Thyroid gland (tissue), 4 donors: ENCODE measurements at places on chromosomes 7 and 10.

GRCh38 chr7:54725255-54725654, 33.8 kb downstream of the SEC61G start:
- H3K4me1 ChIP-seq, result no peaks in the 10 kb centered on the region
- no peak overlapping the region for H3K4me3 ChIP-seq
- no peak for DNase-seq
- no peak overlapping the region for H3K27ac ChIP-seq

- no peaks in the 10 kb centered on the region for H3K36me3 ChIP-seq
- no peaks in the 10 kb centered on the region for H3K27me3 ChIP-seq
- DNase-seq, result no peak
- no peaks in the 10 kb centered on the region for H3K4me1 ChIP-seq
- H3K27ac ChIP-seq, result no peak overlapping the region
These were observed 408.7 kb downstream of the REEP3 start for GRCh38 chr10:63929831-63930467.

DNA sequence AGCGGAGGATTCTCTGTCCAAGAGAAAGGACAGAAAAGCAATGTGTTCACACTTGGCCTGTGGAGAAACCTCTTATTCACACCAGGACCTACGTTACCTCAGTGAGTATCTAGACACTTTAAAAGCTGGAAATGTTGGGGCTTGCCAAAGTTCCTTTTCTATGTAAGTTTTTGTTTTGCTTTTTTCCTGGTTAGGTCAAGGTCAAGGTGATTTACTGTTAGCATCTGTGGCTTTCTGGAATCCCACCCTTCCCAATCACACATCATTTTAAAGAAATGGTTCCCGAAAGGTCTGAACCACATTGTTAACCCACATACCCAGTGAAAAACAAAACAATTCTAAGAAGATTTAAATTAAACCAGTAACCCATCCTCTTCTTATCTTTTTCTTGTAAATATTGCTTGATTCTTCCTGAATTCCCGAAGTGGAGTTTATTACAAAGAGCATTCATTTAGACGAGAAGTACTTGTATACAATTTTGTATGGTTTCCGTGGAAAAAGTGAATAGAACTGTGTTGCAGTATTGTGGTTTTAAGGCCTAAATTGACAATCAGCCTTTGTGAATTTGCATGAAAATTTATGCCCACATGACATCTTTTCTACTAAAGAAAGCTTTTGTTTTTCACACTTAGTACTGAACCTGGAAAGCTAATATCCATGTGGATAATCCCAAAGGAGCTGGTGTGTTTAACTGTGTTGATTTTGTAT, 827.0 kb upstream of the IGFBP3 start:
- no peak overlapping the region for H3K4me3 ChIP-seq
- no peak overlapping the region for H3K27ac ChIP-seq
- no peak for DNase-seq
- no peaks in the 10 kb centered on the region for H3K27me3 ChIP-seq
- no peaks in the 10 kb centered on the region for H3K36me3 ChIP-seq

DNA sequence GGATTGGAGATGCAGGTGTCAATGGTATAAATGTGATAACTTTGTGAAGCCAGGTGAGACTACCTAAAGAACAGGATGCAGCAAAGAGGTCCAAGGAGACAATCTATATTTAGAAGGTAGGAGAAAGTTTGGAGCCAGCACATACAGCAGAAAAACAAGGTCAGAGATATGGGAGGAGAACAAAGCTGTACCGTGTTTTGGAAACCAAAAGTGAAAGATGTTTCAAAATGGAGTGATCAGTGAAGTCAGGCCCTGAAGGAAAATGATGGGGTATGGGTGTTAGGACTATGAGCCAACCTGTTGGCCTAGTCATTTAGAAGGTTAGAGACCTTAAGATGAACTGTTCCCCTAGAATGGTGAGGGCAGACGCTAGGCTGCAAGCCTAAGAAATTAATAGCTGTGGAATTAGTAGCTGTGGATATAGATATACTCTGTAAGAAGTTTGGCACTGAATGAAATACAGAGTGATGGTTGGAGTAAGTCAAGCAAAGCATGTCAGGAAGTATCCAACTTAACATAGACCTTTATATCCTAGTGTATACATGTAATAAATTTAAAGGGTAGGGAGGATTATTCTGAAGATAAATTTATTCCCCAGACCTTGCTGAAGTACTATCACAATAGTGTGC, 149.8 kb upstream of the WNT16 start:
- H3K4me1 ChIP-seq, result no peaks in the 10 kb centered on the region
- H3K27ac ChIP-seq, result no peak overlapping the region
- H3K4me3 ChIP-seq, result no peak overlapping the region
- H3K27me3 ChIP-seq, result no peaks in the 10 kb centered on the region
- H3K36me3 ChIP-seq, result no peaks in the 10 kb centered on the region
- DNase-seq, result no peak

- H3K27ac ChIP-seq, result peak overlapping the region; percentile 100
- H3K4me1 ChIP-seq, result peaks cover 15% of the 10 kb centered on the region
- DNase-seq, result peak; percentile 64
- peak overlapping the region; percentile 84 for H3K4me3 ChIP-seq
These were observed 1.4 kb upstream of the TRIM8 start for GRCh38 chr10:102642736-102643335.

DNA sequence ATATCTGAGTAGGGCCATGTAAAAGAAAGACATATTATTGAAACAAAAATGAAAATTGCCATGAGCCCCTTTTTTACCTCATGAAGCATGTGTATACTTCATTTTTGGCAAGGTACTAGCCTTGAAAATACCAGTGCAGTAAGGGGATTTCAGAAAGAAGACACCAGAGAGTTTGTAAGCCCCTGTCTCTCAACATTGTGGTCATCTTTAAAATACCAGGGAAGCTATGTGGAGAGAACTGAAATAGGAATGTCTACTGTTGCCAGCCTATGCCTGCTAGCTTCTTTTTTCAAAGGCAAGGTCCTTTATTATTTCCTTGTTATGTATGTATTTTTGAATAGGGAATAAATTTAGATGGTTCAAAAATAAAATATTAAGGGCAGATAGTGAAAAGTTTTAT, 57.8 kb downstream of the CASD1 start:
- H3K4me3 ChIP-seq, result no peak overlapping the region
- no peaks in the 10 kb centered on the region for H3K36me3 ChIP-seq
- H3K27me3 ChIP-seq, result no peaks in the 10 kb centered on the region

GRCh38 chr10:6044751-6045313, 17.3 kb downstream of the IL2RA start:
- no peaks in the 10 kb centered on the region for H3K4me1 ChIP-seq
- H3K27ac ChIP-seq, result no peak overlapping the region
- DNase-seq, result no peak
- H3K4me3 ChIP-seq, result no peak overlapping the region
- no peaks in the 10 kb centered on the region for H3K36me3 ChIP-seq

DNA sequence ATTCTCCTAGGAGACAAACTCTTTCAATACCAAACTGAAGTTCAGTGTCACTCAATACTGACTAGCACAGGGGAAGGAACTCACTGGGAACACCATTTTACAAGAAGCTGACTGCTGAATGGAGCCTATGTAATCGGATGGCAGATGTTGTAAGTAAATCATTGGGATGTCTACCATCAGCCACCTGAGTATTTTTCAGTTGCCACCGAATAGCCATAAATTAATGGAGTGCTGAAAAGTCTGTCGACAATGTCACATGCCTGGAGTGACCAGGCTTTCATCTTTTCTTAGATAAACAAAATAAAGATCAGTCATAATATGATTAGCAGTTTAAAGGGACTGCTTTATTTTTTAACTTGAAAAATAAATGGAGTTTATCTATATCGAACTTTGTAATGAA, 145.9 kb upstream of the SEMA3E start:
- DNase-seq, result no peak
- H3K4me3 ChIP-seq, result no peak overlapping the region
- no peaks in the 10 kb centered on the region for H3K27me3 ChIP-seq
- H3K27ac ChIP-seq, result no peak overlapping the region
- H3K4me1 ChIP-seq, result no peaks in the 10 kb centered on the region

GRCh38 chr7:4058158-4058557, 623.9 kb upstream of the FOXK1 start:
- H3K4me3 ChIP-seq, result no peak overlapping the region
- DNase-seq, result no peak
- no peak overlapping the region for H3K27ac ChIP-seq
- no peaks in the 10 kb centered on the region for H3K4me1 ChIP-seq
